Mucosa of gallbladder (tissue), 1 donor: ENCODE measurements at places on chromosomes 6 and 20. TPM values are rescaled to one million over a fixed set of nuclear protein-coding genes. Genes with fewer than 3 reads are reported as not detected.

MYT1 gene
- 0.17 TPM for total RNA-seq

TMEM74B gene
- 2.0 TPM for total RNA-seq

TFAP2D gene
- total RNA-seq, result not detected

COL21A1 gene
- 3.3 TPM for total RNA-seq

TAAR9 gene
- total RNA-seq, result not detected

DEFB132 gene
- not detected for total RNA-seq

DNA sequence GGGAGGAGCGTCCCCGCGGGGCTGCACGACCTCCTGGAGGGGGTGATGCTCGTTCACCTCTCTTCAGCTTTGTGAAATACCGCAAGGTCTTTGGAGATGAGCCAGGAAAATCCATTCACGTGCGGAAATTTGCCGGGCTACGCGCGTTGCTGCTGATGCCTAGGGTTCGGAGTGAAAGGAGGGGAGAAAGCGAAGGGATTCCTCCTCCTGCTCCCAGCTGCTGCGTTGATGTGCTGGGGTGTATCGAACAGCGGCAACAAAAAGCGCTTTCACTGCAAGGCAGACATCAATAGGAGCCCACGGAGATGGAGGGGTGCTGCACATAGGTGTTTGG is 391 bp upstream of the B3GAT2 start:
- DNase-seq, result no peak

- no peak for DNase-seq
Measured at GRCh38 chr6:130473886-130474285, 108.1 kb downstream of the TMEM200A start.

DNA sequence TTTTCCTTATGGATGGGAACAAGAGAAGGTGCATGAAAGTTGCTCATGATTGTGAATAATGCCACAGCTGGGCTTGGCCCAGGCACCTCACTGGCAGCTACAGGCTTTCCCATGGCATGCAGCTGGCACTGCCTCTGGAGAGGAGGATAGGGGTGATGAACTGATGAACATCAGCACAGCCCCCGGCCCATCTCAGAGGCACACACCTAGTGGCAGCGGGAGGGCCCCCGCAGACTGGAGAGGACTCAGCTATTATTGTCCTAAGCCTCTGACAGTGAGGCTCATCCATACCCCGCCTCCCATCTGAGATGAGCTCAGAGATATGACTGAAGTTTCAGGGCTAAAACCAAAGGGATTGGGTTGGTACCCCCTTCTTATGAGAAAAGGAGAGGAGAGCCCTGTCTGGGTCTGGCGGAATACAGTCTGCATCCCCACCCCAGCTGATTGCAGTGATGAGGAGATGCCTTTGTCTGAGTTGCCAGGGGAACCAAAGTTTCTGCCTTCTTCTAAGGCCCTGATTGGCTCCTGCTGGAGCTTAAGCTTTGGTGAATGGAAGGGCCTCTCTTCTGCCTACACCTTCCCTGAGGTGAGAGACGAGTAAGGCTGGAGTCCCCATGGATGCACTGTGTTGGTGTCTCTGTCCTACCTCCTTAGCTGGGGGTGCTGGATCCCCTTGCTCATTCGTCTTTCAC is 27.6 kb upstream of the EPB41L1 start:
- DNase-seq, result no peak

DNA sequence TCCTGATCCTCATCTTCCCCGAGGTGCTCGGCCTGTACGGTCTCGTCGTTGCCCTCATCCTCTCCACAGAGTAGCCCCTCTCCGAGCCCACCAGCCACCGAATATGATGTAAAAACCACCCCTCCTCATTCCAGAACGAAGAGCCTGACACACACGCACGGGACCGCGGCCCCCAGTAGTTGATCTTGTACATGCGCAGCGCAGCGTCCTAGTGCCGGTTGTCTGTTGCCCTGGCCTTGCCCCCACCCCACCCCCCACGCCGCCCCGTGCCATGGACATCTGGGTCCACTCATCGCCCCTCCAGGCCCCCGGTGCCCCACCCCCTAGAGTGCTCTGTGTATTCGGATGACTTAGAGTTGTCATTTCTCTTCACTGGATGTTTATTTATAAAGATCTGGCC is 5.2 kb upstream of the PRPH2 start:
- no peak for DNase-seq

- DNase-seq, result no peak
Measured at GRCh38 chr20:2846698-2847097, 6.2 kb downstream of the VPS16 start.

GRCh38 chr6:134111062-134111677 is 58.7 kb upstream of the SLC2A12 start:
- DNase-seq, result peak; percentile 30

DNA sequence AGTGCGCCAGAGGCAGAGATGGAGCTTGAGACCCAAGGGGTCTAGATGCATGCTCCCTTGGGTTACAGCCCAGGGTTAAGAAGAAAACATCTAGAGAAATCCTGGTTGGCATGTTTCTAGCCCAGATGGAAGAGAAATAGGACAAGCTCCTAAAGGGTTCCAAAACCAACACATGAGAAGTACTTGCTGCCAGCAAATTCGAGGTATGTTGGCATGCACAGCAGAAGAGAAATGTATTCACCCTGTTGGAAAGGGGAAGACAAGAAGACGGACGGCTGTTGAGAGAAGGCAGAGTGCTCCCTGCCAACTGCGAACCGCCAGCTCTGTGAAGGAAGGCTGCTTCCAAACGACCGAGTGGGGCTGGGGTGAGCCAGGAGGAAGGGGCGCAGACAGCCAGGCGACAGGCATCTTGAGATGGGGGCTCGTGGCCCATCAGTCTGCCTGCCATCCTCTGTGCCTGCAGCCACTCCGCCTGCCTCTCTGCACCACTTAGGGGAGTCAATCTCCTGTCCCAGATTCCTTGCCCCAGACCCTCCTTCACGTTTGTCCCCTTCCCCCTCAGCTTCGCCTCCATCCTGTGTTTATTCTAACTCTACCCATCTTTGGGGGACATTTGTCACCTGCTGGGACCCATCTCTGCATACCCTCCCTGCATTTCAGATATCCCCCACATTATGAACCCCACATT is 249.2 kb downstream of the CDC5L start:
- no peak for DNase-seq

DNA sequence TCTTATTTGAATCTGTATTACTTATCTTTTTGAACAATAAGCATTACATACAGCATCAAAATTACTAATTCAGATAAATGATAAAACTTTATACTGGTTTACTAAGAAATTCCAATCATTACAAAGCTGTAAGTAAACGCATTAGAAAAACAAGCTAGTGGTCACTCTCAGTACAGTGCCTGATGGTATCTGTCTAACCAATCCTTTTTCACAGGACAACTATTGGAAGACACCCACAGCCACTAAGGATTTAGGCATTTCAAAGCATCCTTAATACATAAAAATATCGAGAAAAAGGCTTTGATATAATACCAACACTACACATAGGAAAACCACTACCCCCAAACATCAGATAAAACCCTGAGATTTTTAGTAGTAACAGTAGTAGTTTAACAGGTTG is 2.6 kb downstream of the CD164 start:
- no peak for DNase-seq

DNA sequence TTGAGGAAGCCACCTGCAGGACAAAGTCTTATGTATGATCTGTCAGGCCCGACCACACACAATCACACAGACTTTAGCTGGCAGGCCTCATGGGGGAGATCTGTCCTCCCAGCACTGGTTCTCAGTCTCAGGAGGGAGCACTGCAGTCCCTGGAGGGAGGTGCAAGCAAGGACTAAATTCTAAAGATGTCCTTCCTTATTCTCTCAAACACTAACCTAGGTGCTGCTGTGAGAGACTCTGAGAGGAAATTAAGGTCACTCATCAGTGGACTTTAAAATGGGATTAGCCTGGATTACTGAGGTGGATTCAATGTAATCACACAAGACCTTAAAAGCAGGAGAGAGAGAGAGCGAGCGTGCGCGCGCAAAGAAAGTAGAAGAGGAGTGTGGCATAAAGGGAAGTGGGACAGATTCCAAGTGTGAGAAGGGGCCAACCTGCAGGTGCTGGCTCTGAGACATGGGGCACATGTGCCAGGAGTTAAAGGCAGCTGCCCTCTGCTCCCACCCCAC is 14.3 kb downstream of the GLO1 start:
- DNase-seq, result no peak
